HEK293T (cell line): ENCODE measurements at places on chromosomes 3 and 15.

- no peak for DNase-seq
Measured at GRCh38 chr15:60793656-60794055, 314.7 kb upstream of the ICE2 start.

DNA sequence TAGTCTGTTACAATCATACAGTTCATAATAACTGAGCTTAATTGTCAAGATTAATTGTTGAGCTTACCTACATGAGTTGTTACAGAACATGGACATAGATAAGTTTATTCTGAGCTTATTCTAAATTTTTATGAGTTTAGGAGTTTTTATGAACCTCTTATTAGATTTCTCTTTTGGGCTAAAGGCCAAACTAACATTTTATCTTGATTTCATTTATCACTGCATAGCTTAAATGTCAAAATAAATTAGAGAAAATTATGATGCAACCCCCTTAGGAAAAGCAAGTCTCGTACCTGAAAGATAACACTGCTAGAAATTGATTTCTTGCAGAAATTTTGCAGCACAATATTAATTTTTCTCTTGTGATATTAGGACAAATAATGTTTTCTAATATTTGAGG, 54.5 kb downstream of the CNTN6 start:
- no peak for DNase-seq

- DNase-seq: no peak
Measured at GRCh38 chr3:195185583-195185982, 85.4 kb downstream of the XXYLT1 start.

DNA sequence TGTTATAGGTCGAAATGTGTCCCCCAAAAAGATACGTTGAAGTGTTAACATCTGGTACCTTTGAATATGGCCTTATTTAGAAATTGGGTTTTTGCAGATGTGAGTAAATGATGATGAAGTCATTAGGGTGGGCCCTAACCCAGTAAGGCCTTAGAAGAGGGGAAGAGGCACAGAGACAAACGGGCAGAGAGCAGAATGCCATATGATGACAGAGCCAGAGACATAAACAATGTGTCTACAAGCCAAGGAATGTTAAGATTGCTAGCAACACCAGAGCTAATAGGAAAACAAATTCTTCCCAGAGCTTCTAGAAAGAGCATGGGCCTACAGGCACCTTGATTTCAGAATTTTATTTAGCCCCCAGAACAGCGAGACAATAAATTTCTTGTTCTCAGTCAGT, 693.1 kb upstream of the NECTIN3 start:
- DNase-seq: no peak

DNA sequence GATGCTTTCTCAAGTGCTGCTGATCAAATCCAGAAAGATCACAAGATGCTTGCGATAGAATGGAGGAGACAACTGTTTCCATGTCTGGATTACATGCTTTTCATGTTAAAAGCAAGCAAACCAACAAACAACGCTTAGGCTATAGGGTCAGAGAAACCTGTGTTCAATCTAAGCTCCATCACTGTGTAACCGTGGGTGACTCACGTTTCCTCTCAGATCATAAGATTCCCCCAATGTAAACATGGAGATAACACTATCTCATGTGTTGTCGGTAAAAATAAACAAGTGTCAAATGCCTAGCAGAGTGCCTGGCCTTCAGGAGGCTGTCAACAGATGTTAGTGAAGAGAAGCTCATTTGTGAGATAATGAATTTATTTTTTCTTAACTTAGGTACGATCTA, 907.8 kb downstream of the NTRK3 start:
- DNase-seq: no peak

GRCh38 chr3:32782407-32782806, 35.4 kb upstream of the TRIM71 start:
- no peak for DNase-seq

DNA sequence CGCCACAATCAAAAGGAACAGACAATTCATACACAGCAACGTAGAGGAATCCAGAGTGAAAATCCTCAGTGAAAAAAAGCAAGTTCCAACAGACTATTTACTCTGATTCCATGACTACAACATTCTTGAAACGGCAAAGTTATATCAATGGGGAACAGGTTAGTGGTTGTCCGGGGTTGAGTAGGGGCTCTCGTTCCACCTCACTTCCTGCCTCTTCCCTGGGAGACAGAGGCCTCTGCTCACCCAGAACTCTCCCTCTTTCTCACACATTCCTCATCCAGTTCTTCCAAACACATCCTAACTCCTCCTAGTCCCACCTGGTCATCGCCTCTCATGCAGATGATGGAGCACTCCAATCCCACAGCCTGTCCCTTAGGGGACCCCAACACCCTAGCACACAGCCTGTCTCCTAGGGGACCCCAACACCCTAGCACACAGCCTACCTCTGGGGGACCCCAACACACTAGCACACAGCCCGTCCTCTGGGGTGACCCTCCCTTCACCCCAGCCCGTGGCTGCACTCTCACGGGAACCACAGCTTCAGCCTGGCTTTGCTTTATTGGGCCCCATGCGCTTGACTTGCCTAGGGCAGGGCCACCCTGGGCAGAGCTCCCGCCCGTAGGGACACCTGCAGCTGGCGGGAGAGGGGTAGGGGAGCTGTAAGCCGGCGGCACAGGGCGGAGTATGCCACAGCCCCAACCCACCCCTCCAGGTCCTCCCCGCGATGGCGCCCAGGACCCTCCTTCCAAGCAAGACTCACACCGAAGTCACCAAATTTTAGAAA, 5.2 kb downstream of the OCA2 start:
- no peak for DNase-seq

DNA sequence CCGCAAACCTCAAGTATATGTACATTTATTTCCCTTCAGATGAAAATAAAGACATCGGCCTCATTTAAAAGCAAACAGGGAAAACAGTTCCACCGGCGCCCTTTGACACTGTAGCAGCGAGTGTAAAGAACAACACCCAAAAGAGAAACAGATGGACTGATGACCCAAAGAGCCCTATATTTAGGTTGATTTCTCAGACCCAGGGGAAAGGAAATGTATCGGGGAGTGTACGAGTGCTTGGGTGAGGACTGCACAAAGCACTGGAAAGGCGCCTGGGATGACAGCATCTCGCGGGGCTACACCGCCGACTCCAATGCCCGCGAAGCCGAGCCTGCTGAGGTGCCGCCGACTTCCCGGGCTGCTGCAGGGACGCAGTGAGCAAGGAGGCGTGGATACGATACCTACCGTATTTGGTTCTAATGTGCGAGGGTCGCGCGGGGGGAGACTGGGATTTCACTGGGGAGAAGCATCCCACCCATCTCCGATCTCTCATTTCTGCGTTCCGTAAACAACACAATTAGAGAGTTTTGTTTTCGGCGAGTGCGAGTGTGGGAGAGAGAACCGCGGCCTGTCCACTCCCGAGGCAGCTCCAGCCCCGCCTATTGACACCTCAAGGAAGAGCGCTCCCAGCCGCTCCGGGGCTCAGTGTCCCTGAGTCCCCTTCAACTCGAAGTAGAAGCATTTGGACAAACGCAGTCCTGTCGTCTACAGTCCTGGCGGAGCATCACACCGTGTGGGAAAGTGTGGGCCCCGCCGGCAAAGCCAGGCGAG, 2.0 kb downstream of the MECOM start:
- peak; percentile 56 for DNase-seq

DNA sequence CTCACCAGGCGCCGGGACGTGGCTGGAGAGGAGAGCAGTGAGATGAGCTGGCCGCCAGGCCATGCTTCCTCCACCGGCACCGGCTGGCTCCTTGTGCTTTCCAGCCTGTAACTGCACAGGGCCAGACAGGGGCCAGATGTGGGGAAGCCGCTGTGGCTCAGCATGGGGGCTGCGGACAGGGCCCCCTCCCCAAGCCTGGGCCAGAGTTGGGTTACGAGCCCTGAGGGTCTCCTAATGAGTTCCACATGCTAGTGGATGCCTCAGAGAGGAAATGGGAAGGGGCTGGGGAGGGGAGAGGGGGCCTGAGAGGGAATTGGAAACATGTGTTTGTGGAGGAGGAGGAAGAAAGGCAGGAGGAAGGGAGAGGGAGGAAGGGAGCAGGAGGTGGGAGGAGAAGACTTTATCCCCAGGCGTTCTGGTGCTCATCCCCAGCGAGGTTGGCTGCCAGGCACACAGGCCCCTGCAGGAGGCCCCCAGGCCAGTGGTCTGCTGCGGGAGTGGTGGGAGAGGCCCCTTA, 11.7 kb upstream of the DUSP7 start:
- no peak for DNase-seq

DNA sequence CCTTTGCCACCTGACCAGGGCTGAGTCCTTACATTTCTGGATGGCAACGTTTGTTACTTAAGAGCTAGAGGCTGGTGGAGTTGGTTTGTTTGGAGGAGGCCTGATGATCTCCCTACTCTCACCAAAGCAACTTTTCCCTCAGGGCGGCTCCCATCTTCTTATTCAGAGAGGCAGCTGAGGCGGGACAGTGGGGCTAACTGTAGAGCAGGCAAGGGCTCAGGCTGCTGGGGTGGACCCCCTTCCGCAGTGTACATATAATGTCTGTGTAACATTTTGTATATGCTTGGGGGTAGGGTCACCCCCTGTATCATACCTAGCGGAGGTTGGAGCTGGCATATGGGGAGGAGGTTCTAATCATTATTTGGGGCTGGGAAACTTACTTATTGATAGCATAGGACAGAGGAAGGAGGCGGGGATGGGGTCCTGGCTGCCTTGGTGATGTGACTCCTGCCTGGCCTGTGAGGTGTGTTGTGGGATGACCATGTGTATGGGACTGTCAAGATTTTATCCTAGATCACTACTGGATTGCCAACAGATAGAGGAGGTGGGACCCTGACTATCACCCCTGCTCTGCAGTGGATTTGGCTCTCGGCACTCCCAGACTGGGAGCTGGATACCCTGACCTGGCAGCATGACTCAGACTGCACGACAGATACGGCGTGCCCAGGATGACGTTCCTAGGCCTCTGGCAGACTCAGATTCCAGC, 52.5 kb upstream of the UBE2Q2 start:
- no peak for DNase-seq

DNA sequence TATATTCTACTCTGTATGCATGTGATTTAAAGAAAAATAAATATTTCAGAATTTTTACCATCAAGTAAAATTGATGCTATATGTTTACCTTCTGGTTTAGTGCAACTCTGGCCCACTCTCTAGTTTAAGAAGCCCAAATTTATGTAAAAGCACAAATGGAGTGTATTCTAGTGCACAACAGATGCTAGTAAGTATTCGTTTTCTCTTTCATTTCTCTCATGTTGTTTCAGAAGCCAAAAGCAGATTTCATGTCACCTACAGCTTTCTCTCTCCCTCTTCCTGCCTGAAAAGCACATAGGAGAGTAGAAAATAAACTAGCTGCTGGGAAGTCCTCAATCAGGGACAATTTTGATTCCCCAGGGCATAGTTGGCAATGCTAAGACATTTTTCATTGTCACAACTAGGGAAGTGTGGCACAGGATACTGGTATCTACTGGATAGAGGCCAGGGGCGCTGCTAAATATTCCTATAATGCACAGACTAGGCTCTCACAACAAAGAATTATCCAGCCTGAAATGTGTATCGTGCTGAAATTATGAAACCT, 147.4 kb upstream of the ARHGEF26 start:
- DNase-seq: no peak

- DNase-seq: no peak
Measured at GRCh38 chr3:196235452-196236122, 19.3 kb downstream of the SLC51A start.

DNA sequence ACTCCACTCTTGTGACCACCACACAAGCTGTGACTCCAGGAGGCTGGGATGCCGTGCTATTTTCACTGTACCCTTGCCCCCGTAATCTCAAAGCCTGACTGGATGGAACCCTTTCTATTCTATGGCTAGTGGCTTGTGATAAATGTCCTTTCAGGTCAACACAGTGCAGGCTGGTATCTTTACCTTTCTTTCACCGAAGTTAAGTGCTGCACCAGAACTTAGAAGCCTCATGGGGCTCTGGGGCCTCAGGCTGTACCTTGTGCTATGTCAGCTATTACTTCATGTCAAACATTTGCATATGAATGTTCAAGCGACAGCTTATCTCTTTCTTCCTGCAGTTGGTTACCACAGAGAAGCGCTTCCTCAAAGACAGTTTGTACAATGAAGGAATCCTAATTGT, 66.8 kb downstream of the RPL39L start:
- DNase-seq: no peak

DNA sequence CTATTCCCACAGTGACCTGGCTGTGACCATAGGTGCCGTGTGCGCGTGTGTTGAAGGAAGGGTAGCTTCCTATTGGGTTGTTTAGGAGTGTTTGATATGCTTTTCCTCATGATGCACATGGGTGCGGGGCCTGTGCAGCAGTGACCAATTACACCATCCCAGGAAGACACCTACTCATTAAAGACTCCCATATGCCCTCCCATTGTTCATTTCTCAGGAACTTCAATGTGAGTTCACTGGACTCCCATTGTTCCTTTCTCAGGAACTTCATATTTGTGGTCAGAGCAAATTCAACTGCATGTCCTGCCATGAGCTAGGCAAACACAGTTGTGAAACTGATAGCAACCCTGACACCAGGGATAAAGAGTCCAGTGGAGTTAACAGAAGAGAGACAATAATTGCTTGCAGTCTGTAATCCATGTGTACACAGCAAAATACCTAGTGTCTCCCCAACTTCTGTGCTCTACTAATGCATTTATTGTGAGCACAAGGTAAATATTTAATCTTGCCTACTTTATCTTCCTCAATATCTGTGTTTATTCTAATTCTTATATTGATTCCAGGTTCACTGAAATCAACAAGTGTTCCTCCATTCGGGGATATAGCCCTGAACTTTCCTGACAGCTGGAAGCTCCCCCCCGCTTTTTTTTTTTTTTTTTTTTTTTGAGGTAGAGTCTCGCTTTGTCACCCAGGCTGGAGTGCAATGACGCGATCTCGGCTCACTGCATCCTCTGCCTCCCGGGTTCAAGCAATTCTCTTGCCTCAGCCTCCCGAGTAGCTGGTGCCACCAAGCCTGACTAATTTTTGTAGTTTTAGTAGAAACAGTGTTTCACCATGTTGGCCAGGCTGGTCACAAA, 57.5 kb upstream of the GCNT3 start:
- no peak for DNase-seq

DNA sequence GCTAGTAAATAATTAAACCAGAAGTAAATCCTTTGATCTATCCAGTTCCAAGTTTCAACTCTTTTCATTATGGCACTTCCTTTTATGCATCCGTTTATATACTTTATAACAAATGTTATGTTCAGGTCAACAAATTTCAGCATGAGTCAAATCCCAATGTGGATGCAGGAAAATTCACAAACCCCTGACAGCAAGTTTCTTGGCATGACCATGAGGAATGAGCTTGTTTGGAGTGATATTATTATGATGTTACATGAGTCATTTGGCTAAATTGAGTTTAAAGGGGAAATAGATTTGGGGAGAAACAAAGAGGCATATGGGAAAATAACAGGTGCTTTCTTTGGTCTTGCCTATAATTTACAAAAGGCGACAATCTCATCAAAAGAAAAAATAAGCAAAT, 32.1 kb upstream of the KCNMB2 start:
- no peak for DNase-seq
